Activated naive CD8-positive, alpha-beta T cell treated with anti-CD3 and anti-CD28 coated beads for 36 hours (primary cell): ENCODE measurements at places on chromosomes 5 and 9. TPM values are rescaled to one million over a fixed set of nuclear protein-coding genes. Genes with fewer than 3 reads are reported as not detected.

- peaks cover 59% of the 10 kb centered on the region for H3K27me3 ChIP-seq
- peaks cover 5% of the 10 kb centered on the region for H3K4me1 ChIP-seq
- no peaks in the 10 kb centered on the region for H3K36me3 ChIP-seq
- no peak for DNase-seq
- H3K27ac ChIP-seq: no peak overlapping the region
- H3K4me3 ChIP-seq: no peak overlapping the region
Observed at GRCh38 chr9:98580956-98581355, 127.8 kb downstream of the GABBR2 start.

Gene AJM1
- total RNA-seq: 3.1 TPM

Gene GMCL2
- total RNA-seq: not detected

GRCh38 chr5:180820788-180821321, 18.2 kb upstream of the MGAT1 start:
- H3K4me3 ChIP-seq: no peak overlapping the region
- H3K4me1 ChIP-seq: peaks cover 36% of the 10 kb centered on the region
- H3K27me3 ChIP-seq: no peaks in the 10 kb centered on the region
- H3K27ac ChIP-seq: no peak overlapping the region

Gene PPWD1
- total RNA-seq: 42.4 TPM

DNA sequence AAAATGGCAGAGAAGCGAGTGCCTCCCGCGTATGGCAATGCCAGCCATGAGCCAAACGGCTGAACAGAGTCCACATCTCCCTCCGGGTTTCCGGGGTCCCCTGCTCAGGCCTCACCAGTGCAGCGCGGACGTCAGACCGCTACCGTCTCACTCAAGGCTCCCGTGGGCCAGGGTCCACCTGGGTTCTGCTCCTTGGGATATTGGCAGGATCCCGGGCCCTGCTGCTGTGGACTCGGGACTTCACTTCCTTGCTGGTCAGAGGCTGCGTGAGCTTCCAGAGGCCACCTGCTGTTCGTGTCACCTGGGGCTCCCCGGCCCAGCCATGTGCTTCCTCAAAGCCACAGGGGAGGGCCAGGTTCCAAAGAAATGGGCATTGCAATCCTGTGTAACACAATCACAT, 38.4 kb upstream of the CLPTM1L start:
- H3K36me3 ChIP-seq: no peaks in the 10 kb centered on the region
- no peak for DNase-seq
- no peak overlapping the region for H3K4me3 ChIP-seq
- H3K27me3 ChIP-seq: no peaks in the 10 kb centered on the region
- H3K4me1 ChIP-seq: peaks cover 14% of the 10 kb centered on the region
